ENCODE measurements at places on chromosomes 5 and 9.

DNA sequence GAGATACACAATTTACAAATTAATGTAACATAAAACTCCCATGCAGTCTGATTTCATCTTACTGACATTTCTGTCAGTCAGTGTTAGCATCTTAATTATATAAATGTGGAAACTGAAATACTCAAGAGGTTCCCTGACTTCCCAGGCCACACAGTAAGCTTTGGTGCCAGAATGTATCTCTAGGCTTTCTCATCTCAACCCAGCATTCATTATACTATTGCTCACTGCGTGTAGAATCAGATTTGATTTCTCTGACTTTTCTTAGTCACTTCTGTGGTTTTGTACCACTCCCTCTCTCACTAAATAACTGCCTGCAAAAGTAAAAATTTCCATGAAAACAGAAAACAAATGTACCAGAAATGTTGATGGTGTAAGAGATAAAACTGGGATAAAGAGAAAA lies 31.7 kb upstream of the CDKN2B start:
- DNase-seq: no peak

- DNase-seq: no peak
These were observed 20.4 kb upstream of the UBAP1 start for GRCh38 chr9:34158362-34158869.

DNA sequence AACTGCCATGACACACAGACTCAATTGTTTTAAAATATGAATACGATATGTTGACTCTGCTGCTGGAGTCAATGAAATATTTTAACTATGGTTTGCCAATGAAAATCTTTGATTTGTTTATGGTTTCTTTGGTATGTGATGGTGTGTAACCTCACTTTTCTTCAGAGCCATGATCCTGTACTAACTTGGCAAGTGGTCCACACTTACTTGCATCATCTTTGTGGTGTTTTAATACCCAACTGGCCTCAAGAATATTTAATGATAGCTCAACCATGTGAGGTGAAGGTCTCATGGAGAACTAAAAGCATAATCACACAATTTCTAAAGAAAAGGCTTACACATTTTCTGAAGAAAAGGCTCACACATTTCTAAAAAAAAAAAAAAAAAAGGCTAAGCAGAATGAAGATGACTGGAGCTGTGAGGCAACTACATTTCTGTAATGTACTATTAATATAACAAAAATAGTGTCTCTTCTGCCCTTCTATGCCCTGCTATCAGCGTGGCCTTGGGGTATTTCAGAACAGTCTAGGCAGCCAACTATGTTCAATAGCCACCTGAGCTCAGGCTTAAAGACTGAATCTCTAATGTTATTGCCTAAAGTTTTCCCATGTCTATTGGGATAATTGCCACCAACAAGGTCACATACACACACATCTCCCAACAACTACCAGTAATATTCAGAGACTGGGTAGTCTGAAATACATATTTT lies 395.0 kb downstream of the MLLT3 start:
- no peak for DNase-seq

GRCh38 chr9:127248241-127248640 lies 16.3 kb upstream of the GARNL3 start:
- DNase-seq: no peak

GRCh38 chr9:85137696-85138095 lies 468.2 kb downstream of the NTRK2 start:
- DNase-seq: no peak

GRCh38 chr5:34684281-34684979 lies 28.3 kb downstream of the RAI14 start:
- DNase-seq: no peak

- DNase-seq: no peak
These were observed 30.9 kb downstream of the TNFSF8 start for GRCh38 chr9:114899461-114899860.

- DNase-seq: no peak
These were observed 11.0 kb upstream of the INSYN2B start for GRCh38 chr5:169991115-169991869.

DNA sequence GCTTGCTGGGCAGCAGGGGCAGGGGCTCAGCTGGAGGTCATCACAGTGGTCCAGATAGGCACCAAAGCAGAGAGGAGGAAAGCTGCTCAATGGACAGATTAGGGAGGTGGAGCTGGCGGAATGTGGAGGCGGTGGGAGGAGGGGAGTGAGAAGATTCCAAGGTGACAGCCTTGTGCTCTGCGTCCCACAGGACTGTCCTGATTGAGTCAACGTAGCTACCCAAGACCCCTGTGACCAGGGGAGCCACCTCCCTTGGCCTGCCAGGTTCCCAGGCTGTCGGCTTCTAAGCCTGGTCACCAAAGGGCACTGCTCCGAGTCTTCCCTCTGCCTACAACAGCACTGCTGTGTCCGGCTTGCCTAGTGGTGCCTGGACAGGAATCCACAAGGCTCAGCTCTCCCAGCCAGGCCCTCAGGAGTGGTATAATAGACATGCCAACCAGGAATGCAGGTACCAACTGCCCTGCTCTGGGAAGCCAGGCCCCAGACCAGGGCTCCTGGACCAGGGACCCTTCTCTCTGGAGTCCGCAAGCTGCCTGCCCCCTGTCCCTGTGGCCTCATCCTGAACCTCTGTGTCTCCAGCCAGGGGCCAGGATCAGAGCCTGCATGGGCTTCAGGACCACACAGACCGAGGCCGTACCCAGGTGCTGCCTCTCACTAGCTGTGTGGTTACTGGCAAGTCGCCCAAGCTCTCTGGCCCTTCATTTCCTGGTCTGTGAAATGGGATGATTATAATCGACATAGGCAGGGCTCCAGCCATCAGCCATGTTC lies 67.9 kb downstream of the STK10 start:
- DNase-seq: no peak

DNA sequence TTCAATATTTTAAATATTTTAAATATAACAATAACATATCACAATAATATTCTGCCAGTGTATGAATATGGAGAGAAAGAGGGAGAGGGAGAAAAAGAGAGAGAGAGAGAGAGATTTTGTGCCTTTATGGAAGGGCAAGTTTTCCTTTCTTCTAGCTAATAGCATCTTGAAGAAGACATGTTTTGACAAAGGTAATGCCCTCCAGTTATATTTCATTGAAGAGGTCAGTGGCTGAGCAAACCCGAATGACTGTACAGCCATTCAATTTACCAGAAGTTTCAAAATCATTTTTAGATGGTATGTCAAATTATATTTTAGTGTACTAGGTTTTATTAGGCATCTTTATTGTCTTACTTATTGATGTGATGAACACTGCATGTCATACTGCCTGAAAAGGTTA lies 139.3 kb downstream of the EMB start:
- DNase-seq: no peak

DNA sequence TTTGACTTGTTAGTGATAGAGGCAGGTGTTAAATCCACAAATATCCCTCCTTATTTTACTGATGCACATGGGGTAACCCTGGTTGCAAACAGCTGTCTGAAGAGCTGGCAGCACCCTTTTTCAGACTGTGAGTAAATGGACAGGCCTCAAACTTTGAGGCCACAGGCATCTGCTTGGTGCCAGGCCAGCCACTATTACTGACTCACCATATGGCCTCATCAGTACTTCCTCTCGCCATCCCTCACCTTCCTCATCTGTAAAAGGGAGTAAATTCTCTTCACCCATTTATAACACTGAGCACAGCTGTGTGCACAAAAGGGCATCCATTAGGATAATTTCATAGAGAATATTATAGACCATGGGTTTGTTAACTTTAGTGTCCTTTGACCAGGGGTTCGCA lies 11.9 kb upstream of the TNIP1 start:
- no peak for DNase-seq

GRCh38 chr5:180400416-180400815 lies 47.3 kb upstream of the GFPT2 start:
- DNase-seq: no peak

GRCh38 chr5:160175438-160176218 lies 53.7 kb upstream of the FABP6 start:
- DNase-seq: no peak

DNA sequence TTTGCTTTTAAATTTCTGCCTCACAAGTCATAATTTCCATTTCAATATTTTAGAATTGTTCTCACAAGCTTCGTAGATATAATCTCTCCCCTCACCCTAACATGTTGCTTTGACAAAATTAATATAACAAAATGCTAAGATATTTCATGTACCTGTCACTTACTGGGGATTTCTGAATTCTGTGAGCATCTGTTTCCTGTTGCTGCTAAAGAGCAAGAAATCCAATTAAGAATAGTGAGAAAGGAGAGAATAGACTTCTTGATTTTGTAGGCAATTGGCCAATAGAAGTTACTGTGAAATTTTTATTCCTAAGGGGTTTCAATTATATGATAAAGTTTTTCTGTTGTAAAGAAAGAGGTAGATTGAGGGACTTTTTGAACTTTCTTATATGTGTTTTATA lies 796.5 kb upstream of the ARRDC3 start:
- no peak for DNase-seq

DNA sequence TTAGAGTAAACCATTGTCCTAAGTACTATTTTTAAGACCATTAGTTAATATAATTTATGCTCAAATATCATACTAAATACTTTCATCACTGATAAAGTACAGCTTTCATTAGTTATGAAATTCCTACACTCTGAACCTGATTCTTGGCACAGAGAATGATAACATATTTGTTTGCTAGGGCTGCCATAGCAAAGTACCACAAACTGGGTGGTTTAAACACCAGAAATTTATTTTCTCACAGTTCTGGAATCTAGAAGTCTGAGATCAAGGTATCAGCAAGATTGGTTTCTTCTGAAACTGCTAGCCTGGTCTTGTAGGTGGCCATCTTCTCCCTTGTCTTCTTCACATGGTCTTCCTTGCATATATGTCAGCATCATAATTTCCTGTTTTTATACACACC lies 608.4 kb downstream of the TLE1 start:
- DNase-seq: no peak

- no peak for DNase-seq
These were observed 691 bp downstream of the DMXL1 start for GRCh38 chr5:119071561-119071995.

GRCh38 chr5:67140413-67140812 lies 56.2 kb downstream of the CD180 start:
- no peak for DNase-seq

- no peak for DNase-seq
These were observed 1.7 kb downstream of the SSBP2 start for GRCh38 chr5:81749192-81749560.

GRCh38 chr5:144390133-144390532 lies 219.5 kb downstream of the KCTD16 start:
- no peak for DNase-seq

GRCh38 chr5:134524272-134524825 lies 1.1 kb upstream of the JADE2 start:
- DNase-seq: peak; percentile 8

GRCh38 chr9:69040646-69041045 lies 5.1 kb downstream of the FXN start:
- DNase-seq: no peak

DNA sequence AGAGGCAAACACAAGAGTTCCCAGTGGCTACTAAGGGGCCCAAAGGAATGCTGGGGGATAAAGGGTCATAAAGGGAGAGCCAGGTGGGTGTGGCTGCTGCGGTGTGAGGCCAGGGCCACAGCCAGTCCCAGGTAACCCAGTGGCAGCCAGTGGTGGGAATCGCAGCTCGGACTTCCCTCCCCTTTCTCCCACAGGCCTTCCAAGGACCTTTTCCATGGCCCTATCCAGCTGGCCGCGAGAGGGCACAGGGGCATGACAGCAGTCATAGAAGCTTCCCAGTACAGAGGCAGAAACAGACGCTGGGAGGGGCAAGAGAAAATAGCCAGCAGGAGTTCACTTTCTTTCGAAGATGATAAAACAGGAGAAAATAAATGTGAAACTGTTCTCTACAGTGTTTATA lies 257.6 kb downstream of the SEMA5A start:
- no peak for DNase-seq

DNA sequence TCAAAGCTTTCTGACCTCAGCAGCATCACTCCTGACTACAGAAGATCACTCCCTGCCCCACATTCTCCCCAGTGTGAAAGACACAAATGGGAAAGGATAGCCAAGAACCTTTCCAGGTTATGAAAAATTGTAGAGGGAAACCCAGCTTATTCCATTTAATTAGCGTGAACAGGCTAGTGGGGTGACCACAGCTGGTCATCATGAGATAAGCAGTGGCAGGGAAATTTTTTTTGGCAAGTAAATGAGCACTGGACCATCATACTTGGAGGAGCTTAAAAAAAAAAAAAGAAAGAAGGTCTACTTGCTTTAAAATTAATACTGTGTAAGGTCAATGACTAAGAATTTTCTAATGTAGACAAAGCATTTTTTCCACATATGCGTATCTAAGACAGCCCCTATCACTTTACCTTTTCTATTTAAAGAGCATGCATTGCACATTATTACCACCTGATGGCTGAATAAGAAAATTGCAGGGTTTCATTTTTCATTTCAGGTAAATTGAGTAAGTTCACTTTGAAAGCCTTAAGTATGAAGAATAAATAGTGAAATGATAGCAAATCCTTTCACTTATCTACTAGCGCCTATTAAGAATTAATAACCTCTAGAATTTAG lies 123.6 kb downstream of the ELAVL2 start:
- DNase-seq: no peak

DNA sequence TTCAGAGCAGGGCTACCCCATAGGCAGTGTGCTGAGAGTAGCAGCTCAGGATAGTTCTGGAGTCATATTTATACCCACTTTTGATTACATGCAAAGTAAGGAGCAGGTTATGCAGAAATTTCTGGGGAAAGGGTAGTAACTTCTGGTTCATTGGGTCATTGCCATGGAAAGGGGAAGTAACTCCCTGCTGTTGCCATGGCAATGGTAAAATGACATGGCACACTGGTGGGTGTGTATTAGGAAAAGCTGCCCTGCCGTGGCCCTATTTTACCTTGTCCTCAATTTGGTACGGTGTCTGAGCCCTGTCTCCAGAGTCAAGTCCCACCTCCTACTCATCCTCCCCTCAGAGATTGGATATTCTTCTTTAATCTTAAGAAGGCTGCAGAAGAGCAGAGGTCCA lies 526.7 kb upstream of the TYRP1 start:
- DNase-seq: no peak

DNA sequence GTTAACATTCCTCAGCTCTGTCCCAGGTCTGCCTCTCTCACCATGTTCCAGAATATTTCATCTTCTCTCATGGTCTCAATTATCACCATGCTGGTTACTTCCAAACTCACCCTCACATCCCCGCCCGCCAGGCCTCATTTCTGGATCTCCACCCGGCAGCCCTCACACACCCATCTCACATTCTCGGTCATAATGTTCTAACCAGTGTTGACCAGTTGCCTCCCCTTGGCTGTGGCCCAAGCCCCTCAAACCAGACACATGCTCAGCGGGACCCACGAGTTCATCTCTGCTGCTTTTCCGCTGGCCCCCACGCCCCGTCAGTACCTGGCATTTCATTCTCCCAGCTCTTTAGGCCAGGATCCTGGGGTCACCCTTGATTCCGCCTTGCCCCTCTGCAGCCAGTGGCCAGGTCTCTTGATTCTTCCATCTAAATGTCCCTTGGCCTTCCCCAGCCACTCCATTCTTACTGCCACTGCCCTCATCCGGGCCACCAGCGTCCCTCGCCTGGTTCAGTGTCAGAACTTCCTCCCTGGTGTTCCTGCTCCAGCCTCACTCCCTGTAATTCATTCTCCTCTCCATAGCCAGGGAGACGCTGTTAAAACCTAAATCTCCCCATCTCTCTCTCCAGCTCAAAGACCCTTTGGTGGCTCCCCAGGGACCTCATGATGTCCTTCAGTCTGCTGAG lies 141.7 kb downstream of the MVB12B start:
- no peak for DNase-seq

Data from stimulated activated CD8-positive, alpha-beta memory T cell treated with anti-CD3 and anti-CD28 coated beads, Interleukin-4, amount 100 ng/mL, for 4 hours (primary cell).